ENCODE measurements at places on chromosomes 6 and 20. TPM values are rescaled to one million over a fixed set of nuclear protein-coding genes. Genes with fewer than 3 reads are reported as not detected.

Gene UNC5CL
- 41.9 TPM for total RNA-seq

DNA sequence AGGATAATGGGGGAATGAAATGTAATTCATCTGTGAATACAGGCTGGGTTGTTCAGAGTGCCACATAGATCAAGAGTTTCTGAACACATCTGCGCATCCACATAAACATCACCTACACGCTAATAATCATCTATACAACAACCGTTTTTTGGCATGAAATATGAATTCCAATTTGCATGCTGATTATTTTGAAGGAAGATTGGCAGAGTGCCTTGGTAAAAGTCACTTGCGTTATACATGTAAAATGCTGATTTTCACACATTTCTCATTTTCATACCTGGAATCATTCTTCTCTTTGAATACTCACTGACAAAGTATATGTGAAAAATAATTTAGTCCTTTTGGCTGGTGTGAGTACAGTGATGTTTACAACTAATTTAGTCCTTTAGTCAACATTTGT lies 17.7 kb downstream of the COL9A1 start:
- DNase-seq, result no peak

- no peak for DNase-seq
These were observed 131.2 kb upstream of the HDDC2 start for GRCh38 chr6:125432963-125433362.

- DNase-seq, result peak; percentile 45
These were observed 9.1 kb downstream of the SMPDL3A start for GRCh38 chr6:122798099-122798641.

- DNase-seq, result no peak
These were observed 200.0 kb upstream of the PMEPA1 start for GRCh38 chr20:57909763-57910331.

All from liver (tissue), 10 donors.